ENCODE measurements at places on chromosomes 12 and 14. TPM values are rescaled to one million over a fixed set of nuclear protein-coding genes. Genes with fewer than 3 reads are reported as not detected.

TSPAN11 gene
- polyA plus RNA-seq, result 5.9 TPM

KRT3 gene
- not detected for polyA plus RNA-seq

SCYL2 gene
- polyA plus RNA-seq, result 46.5 TPM

CDCA4 gene
- polyA plus RNA-seq, result 23.3 TPM

HEATR5A gene
- polyA plus RNA-seq, result 17.2 TPM

MGP gene
- 27.4 TPM for polyA plus RNA-seq

LPAR5 gene
- 1.5 TPM for polyA plus RNA-seq

TCL1A gene
- 1.8 TPM for polyA plus RNA-seq

- no peak for DNase-seq
Observed at GRCh38 chr12:21301-22189, 45.0 kb upstream of the IQSEC3 start.

GRCh38 chr12:753611-754472 lies 1.5 kb downstream of the WNK1 start:
- DNase-seq, result no peak

GRCh38 chr12:132426349-132427173 lies 63.4 kb upstream of the FBRSL1 start:
- DNase-seq, result no peak

DNA sequence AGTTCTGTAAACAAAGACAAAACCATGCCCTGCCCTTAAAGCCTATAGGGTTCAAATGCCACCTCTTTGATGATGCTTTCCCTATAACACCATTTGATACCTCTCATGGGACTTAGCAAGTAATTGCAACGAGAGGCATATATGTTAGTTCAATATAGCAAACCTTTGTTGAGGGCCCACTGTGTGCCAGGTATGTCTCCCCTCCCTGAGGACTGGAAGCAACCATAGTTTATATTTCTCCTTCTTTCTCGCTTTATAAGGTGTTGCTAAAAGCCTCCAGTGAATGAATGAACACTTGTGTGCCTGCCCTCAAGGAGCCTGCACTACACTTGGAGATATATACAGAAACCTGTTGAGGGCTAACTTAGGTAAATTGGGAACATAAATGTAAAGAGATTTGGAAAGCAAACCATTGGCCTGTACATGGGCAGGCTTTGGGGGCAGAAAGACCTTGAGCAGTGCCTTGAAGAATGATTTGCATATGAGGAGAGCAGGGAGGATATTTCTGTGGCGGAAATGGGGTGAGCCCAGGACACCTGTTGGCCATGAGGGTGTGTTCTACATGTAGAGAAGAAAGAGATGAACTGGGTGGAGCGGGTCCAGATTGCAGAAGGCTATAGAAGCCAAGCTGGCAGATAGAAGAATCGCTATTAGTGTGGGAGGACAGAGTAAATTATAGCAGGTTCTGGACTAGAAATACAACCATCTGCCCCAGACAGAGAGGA lies 1.8 kb upstream of the CKAP4 start:
- no peak for DNase-seq

DNA sequence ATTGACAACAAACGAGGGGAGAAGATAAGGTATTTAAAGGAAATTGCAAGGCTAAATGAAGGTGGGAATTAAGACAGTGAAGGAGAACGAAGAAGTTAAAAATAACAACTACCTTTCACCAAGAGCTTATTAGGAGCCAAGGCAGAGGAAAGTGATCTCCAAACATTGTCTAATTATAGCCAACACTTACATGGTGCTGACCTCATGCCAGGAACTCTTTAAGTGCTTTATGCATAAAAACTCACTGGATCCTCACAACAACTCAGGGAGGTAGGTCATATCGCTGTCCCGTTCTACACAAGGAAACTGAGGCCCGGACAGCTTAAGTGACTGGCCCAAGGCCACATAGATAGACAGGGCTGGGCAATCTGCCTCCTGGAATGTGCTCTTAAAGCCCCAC lies 19.5 kb downstream of the TAMALIN start:
- DNase-seq, result no peak

DNA sequence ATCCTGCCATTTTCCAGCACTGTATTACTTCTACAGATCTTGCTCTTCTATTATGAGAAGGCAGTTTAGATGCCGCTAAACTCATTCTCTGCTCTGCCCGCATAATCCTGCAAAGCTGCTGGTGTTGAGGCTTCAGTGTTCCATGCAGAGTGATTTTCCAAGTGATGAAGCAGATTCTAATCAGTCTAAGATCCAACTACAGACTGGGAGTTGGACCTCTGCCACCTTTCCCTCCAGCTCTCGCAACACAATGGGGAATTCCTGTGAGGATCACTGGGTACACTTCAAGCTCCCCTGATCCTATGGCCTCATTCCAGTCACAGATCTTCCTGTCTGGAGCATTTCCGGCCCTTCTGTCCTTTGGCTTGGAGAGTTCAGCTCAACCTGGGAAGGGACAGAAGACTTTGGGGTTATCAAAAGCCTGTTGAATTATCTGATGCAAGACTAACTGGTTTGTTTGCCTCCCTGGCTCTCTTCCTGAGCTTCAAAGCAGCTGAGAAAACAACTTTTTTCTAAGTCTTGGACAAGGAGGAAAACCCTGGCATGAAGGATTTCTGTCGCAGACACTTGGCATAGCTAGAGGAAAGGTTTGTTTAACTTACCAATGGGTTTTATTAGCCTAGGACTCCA lies 333.9 kb downstream of the ZFP36L1 start:
- DNase-seq, result peak; percentile 41

DNA sequence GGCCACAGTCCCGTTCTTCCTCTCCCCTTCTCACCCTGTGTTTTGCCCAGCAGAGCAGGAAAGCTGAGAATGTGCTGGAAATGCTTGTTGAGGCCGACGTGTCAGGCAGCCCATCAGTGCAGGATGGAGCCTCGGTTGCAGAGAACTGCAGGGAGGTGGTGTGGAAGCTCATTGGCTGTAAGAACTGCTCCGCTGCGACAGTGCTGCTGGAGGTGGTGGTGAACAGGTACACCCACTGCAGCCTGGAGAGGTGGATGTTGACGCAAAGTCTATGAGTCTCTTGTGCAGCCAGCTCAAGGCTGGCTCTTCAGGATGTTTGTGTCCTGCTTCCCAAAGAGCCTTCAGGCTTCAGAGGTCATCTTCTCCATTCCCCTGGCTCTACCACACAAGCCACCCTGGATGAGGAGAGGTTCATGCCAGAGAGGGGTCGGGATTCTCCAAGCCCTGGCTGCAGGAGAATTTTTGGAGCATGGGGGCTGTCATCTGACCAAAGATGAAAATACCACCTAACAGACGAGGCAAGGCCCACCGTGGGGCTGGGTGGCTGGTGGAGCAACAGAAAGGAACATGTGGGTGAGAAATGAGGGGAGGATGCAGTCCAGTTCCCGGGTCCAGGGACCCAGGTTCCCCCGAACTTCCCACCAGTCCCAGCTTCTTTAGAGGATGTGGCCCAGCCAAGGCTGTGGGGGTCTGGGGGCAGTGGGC lies 174.1 kb upstream of the PRMT8 start:
- no peak for DNase-seq

DNA sequence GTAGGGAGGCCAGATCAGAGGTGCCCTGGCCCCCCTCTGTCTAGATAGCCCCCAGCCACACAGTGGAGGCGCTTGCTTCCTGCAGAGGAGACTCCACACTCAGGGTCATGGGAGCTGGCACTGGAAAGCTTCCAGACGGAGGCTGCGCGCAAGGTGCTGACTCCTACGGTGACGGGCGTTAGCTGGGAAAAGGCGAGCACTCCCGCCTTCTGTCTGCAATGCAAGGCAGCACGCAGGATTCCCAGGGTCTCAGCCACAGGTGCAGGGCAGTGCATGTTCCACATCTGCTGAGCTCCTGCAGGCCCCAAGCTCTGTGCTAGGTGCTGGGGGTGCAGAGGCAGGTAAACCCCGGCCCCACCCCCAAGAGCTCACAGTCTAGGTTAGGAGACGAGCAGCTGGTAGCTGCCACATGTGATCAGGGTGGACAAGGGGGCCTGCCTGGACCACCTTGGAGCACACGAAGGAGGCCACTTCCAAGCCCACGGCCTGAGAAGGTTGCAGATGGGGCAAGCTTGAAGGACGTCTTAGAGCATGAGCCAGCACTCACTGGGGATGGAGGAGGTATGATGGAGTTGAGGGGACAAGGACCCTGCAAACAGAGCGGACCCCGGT lies 310.9 kb upstream of the DIO3 start:
- no peak for DNase-seq

- no peak for DNase-seq
Observed at GRCh38 chr14:22231018-22231417, 358.0 kb downstream of the DAD1 start.

GRCh38 chr14:62674563-62675237 lies 370.6 kb downstream of the KCNH5 start:
- DNase-seq, result no peak

DNA sequence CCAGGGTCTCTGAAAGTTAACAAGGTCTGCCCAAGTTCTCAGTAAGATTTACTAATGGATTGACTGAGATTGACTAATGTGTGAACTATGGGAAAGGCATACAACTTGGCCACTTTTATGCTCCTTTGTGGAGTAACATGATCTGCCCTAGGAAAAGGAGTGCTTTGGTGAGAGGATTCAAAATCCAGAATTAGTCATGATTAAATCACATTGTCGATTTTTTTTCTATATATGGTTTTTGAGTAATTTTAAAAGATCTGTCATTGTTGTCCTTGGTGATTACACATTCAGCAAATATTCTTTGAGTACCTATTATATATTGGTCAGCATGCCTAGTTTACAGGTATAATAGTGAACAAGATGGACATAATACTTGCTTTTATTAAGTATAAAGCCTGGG lies 147.7 kb upstream of the SYT10 start:
- DNase-seq, result no peak

- DNase-seq, result no peak
Observed at GRCh38 chr14:58275527-58276190, 22.7 kb upstream of the ARID4A start.

DNA sequence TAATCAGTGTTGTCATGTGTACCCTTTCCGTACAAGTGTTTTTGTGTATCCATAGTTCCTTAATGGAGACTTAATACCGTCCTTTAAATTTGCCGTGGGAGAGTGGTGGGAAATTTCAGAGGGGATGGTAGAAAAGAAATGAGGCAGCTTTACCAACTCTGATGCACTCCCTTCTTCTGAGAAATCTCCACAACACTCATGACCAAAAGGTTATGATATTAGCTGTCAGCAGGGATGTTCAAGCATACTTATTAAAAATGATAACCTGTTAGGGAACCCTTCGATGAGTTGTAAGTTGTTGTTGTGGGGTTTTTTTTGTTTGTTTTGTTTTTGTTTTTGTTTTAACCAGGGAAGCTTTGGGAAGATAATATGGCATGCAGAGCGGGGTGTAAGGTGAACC lies 12.5 kb downstream of the RAB21 start:
- DNase-seq, result no peak

GRCh38 chr12:70194076-70194475 lies 49.2 kb upstream of the CNOT2 start:
- no peak for DNase-seq

GRCh38 chr14:90671382-90672234 lies 144.6 kb downstream of the TTC7B start:
- DNase-seq, result no peak
